ENCODE measurements at places on chromosomes 4 and X.
A peak's percentile ranks its signal among the peaks of the same experiment; 100 is the strongest.

DNA sequence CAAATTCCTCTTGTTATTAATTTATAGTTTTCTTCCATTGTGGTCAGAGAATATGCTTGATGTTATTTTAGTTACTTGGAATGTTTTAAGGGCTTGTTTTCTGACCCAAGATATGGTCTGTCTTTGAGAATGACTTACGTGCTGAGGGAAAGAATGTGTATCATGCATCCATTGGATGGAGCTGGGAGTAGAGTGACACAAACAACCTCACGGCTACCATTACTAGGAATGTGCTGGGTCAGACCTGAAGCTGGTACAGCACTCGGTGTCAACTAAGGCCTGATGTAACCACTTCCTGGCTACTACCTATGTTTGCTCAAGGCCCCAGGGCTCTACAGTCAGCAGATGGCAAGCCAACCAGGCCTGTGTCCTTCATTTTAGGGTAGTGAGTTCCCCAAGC, 257.8 kb downstream of the FAT4 start:
- no peak for DNase-seq

GRCh38 chrX:154729439-154729838, 21.4 kb downstream of the GAB3 start:
- DNase-seq: no peak

DNA sequence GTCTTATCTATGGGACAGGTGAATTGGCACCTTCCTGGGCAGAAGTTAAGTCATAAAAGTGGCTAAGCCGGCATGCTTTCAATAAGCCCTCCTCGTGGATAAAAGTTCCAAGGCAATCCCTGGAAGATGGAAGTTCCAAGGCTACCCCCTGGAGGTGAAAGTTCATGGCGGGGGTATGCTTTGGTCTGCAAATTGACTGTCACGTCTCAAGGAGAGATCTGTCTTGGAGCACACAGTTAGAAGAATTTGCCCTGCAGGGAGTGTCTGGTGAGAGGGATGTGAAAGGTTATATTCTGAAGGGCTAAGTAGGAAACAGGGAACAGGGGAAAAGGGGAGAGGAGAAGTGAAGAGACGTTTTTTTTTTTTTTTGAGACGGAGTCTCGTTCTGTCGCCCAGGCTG, 26.2 kb upstream of the GPR173 start:
- no peak for DNase-seq

DNA sequence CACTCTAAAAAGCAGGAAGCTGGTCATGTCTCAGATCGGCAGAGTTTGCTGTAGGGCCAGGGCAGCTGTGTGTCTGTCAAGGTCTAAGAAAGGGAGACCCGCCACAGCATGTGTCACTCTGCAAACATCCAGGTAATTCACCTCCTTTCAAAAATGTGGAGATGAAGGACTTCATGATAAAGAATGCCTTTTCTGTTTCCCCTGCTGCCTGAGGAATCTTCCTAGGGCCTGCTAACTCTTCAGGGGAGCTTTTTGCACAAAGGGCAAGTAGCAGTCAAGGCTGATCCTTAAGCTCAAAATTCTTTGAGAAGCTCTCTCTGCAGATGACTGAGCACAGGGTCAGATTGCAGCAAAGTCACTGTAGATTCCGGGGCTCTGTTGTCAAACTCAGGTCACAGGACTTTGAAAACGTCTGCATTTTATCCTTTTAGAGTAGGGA, 21.1 kb downstream of the RASL11B start:
- no peak for DNase-seq

GRCh38 chrX:39613997-39614679, 483.6 kb downstream of the BCOR start:
- no peak for DNase-seq

GRCh38 chr4:148633720-148634119, 191.5 kb upstream of the NR3C2 start:
- no peak for DNase-seq

DNA sequence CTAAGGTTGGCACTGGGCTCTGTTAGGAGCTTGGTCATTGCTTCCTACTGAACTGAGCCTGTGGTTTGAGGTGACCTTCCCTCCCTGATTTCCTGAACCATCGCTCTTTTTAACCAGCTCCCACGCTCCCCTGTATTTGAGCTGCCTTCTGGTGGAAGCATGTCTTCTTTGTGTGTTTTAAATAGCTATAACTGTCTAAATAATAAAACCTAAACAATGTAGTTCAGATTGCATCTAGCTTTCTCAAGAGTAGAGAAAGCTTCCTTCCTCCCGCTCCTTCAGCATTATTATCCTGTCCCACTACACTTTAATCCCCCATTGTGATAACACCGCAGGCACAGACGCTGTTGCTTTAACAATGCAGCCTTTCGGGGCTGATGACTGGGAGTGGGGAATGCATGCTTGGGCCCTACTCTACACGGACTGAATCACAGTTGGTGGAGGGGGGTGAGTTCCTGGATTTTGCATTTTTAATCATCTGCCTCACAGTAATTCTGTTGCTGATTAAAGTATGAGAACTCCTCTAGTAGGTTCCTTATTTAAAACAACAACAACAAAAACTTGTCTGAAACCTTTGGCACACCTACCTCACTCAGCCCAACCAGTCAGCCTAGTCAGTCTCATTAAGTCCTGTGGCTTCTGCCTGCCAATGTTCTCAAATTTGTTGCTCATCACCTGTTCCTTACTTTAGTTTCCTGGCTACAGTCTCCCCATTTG, 6.6 kb downstream of the SMS start:
- no peak for DNase-seq

- DNase-seq: no peak
These were observed 28.5 kb downstream of the PTTG2 start for GRCh38 chr4:37988670-37989069.

DNA sequence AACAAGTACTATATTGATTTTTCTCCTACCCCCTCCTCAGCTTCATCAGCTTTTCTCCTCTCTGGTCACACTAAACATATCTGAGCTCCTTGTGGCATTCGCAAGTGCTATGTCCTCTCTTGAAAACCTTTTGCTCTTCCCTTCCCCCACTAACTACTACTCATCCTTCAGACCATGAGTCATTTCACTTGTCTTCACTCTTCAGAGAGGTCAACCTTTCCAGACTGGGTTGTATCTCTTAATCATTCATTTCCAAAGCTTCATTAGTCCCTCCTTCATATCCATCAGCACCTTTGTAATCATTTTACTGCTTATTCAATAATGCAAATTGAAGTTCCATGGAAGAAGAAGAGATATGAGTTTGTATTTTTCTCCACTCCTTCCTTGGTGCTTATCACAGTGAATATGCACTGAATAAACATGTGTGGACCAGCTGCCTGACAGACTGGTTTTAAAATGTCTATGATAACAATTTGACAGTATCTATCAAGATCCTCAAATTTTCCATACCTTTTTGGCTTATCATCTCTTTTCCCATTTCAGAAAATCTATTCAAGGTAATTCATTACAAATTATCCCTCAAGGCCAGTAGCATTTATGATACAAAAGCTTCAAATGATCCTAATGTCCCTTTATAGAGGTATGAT, 28.4 kb downstream of the DDX60L start:
- DNase-seq: no peak

GRCh38 chr4:118322831-118323502, 29.8 kb downstream of the PRSS12 start:
- DNase-seq: no peak

DNA sequence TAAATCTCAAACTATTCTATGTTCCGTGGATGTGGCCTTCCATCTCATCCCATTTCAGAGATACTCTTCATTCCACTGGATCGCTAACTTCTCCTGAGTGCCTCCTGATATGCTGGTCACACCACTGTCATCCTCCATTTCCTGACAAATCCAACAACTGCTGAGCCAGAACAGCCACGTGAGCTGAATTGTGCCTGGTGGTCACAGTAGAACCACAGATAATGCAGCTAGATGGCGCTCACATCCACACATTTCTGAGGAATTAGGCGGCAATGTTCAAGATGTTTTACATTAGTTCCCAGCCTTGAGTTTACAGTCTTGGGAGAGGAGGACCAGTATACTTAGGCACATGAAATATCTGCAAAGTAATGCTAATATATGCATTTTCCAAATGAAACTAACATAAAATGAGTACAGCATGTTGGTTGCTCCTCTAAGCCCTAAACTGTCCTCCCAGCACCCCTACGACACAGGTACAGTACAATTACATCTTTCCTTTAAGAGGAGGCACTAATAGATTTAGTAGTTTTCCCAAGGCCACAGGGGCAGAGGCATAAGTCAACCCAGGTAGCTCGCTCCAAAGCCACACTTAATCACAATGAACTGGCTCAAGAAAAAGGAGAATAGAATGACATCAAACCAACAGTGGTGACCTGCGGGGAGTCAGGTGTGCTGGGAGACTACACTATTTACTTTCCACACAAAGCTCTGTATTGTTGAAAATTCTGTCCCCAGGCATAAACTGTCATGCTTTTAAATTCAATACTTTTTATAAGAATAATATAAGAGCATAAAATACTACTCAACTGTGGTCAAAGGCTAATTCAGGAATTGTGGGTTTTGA, 134.2 kb downstream of the CHIC2 start:
- peak; percentile 88 for DNase-seq

DNA sequence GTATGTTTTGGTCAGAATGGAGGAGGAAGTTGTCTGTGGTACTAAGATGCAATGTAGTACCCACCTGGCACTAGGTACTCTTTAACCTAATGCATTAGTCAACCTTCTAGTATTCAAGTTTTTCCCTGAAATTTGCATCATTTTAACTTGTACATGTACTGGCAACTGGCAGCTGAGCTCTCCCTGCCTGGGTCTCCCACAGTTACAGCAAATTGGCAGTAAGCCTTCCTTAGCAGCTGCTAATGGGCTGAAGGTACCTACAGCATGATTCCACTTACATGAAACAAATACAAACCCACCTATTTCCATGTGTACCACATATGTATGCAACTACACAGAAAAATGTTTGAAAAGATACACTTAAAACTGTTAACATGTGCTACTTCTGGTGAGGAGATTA, 8.1 kb upstream of the KLHL2 start:
- DNase-seq: no peak

GRCh38 chr4:156896527-156896926, 75.1 kb downstream of the PDGFC start:
- no peak for DNase-seq

GRCh38 chr4:15444276-15444675, 16.4 kb downstream of the C1QTNF7 start:
- DNase-seq: no peak

- peak; percentile 3 for DNase-seq
These were observed 685.0 kb downstream of the RAPGEF2 start for GRCh38 chr4:159787901-159788300.

DNA sequence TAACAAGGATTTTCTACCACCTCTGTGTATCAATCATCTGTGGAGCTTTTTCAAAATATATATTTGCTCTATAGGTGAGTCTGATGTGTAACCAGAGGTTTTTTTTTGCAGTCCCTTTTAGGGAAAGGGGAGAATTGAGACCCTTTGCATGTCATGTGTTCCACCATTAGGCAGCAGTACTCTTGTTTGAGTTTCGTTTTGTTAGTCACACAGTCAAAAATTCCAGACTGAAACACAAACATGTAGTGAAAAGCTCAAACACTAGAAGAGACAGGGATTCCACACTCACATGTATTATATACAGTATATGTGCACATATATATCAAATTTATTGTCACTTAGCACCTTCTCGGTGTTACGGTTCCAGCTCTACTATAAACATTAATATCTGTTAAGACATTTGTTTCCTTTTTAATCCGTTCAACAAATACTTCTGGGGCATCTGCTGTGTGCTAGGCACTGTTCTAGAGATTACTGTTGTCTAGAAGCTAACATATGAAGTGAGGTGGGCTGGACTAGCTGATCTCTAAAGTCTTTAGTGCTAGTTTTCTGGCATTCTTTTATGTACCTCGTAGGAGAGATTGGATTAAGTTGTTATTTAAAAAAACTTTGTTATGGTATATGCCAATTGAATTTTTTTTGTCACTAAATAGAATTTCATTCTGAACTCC, 5.5 kb downstream of the USP9X start:
- DNase-seq: no peak

- DNase-seq: no peak
These were observed 180.9 kb upstream of the GRID2 start for GRCh38 chr4:92122911-92123310.

GRCh38 chr4:5962416-5962815, 55.8 kb downstream of the C4orf50 start:
- no peak for DNase-seq

- DNase-seq: no peak
These were observed 115.7 kb upstream of the MAGEB16 start for GRCh38 chrX:35682476-35682875.

DNA sequence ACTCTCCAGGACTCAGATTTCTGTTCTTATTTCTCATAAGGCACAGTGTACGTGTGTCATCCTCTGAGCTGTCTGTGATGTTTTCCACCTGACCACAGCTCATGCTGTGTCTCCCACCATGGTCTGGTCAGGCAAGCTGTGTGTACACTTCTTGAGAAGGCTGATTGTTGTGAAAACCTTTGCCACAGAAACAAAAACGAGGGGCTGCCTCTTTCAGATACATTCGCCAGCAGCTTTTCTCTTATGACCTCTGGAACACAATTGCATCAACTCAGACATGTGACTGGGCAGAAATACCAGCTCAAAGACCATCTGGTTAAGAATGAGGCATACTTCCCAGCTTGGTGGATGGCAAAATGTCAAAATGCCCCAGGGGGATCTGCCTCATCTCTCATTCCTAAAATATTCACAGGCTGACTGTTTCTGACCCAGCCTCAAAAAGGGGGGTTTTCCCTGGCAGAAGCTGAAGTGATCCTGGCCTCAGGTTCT, 46.1 kb downstream of the PGRMC2 start:
- peak; percentile 73 for DNase-seq

GRCh38 chr4:162586266-162586665, 422.5 kb upstream of the FSTL5 start:
- DNase-seq: no peak

GRCh38 chrX:150813922-150814321, 84.5 kb downstream of the CD99L2 start:
- no peak for DNase-seq

- DNase-seq: no peak
These were observed 63.4 kb downstream of the NFKB1 start for GRCh38 chr4:102564399-102565059.

GRCh38 chrX:44997282-44997812, 124.4 kb downstream of the KDM6A start:
- no peak for DNase-seq

DNA sequence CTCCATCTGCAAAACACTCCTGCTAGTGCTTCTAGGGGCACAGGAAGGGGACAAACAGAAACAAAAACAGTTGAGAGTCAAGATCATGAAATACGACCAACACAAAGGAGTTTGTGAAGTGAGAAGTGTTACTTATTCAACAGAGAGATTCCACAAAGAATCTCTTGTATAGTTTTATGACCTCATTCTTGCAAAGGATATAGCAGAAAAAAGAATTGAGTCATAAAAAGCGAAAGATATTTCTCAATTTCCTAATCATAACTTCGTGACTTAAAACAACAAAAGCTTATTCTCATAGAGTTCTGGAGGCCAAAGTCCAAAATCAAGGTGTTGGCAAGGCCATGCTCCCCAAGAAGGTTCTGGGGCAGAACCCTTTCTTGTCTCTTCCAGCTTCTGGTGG, 40.7 kb downstream of the TIGD4 start:
- DNase-seq: no peak

- no peak for DNase-seq
These were observed 4.9 kb upstream of the MAGEB17 start for GRCh38 chrX:16162391-16162790.

GRCh38 chr4:79584352-79584751, 176.3 kb upstream of the GK2 start:
- DNase-seq: no peak

All from urothelium cell line (cell line).